ENCODE measurements at places on chromosomes 16 and 17. TPM values are rescaled to one million over a fixed set of nuclear protein-coding genes. Genes with fewer than 3 reads are reported as not detected.

DNA sequence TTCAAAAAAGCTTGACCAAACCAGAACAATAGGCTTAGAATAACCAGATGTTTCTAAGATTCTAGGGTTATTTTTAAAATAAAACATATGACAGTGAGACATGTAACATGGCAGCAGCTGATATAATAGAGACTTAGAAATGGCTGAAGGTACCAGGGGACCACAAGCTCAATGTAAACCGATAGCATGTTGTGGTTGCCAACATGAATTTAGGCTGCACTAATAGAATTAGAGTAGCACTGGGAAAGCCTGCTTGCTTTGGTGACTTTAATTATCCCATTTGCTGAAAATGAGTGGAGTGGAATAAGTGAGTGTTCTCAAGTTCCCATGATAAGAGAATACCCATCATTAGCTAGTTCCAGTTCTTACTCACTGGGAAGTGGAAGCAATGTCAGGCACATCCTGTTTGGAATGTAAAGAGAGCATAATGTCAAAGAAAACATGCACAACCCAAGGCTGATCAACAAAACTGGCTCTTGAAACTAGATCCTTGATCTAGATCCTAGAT, 621.2 kb upstream of the CDH5 start:
- no peak for DNase-seq
- H3K27me3 ChIP-seq, result peaks cover 35% of the 10 kb centered on the region
- H3K36me3 ChIP-seq, result no peaks in the 10 kb centered on the region

GRCh38 chr16:49755313-49755620, 100.6 kb downstream of the ZNF423 start:
- H3K36me3 ChIP-seq, result no peaks in the 10 kb centered on the region
- H3K4me1 ChIP-seq, result no peaks in the 10 kb centered on the region
- no peak for DNase-seq
- no peak overlapping the region for H3K4me3 ChIP-seq

DNA sequence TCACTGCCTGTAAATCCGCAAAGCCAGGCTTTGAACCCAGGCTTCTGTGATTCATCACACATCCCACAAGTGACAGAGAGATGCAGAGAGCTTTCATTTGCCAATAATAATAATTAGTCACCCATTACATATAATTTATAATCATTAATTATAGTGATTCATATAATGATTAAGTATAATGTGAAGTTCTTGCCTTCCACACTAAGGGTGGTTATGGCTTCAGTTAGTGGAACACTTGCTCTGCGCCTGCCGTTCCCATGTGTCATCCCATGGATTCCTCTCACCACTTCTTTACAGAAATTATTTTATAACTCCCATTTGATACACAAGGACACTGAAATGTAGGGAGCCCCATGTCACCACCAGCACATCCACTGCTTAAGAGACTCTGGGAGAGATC, 39.8 kb upstream of the XYLT1 start:
- DNase-seq, result no peak
- no peaks in the 10 kb centered on the region for H3K36me3 ChIP-seq
- no peaks in the 10 kb centered on the region for H3K27me3 ChIP-seq
- H3K4me3 ChIP-seq, result no peak overlapping the region

DNA sequence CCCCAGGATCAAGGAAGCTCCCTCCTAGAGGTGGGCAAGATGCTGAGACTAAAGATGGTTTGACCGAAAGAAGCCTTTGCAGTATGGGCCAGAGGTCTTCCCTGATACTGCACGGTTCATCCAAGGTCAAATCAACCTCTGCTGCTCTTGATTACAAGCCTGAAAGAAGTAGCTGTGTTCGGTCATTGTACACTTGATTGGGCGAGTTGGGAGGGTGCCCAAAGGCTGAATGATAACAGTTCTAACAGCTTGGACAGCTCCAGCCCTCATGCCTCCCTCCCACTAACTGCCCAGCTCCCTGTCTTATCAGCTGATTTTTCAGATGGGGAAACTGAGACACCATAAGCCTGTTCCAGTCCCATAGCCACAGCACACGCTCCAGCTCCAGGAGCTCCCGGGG, 42.8 kb downstream of the ABCC12 start:
- H3K4me3 ChIP-seq, result no peak overlapping the region
- H3K27ac ChIP-seq, result no peak overlapping the region
- DNase-seq, result peak; percentile 25
- H3K36me3 ChIP-seq, result no peaks in the 10 kb centered on the region
- H3K4me1 ChIP-seq, result no peaks in the 10 kb centered on the region

DNA sequence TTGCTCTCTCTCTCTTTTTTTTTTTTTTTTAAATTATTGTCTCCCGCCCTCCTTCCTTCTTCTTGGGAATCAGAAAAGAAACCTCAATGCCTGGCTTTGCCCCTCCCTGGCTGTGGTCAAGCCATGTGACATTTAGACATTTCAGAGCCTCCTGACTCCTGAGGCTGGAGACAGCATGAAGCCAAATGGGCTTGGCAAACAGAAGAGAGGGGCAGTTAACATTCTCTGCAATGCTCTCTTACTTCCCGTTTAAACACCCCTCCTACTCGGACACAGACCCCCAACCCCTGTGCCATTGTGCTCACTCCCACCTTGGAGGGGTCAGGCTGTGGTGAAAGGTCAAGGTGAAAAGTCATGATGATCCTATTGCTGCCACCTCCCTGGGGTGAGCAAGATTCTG, 14.7 kb upstream of the MEOX1 start:
- H3K36me3 ChIP-seq, result no peaks in the 10 kb centered on the region
- H3K27ac ChIP-seq, result no peak overlapping the region
- H3K27me3 ChIP-seq, result no peaks in the 10 kb centered on the region
- DNase-seq, result peak; percentile 42

Gene GPRC5C
- 32.4 TPM for total RNA-seq

Gene CA5A
- total RNA-seq, result 0.26 TPM

- no peaks in the 10 kb centered on the region for H3K4me1 ChIP-seq
- peaks cover 11% of the 10 kb centered on the region for H3K27me3 ChIP-seq
- DNase-seq, result no peak
- H3K36me3 ChIP-seq, result no peaks in the 10 kb centered on the region
- H3K27ac ChIP-seq, result no peak overlapping the region
Observed at GRCh38 chr17:29051731-29052130, 8.8 kb downstream of the PIPOX start.

DNA sequence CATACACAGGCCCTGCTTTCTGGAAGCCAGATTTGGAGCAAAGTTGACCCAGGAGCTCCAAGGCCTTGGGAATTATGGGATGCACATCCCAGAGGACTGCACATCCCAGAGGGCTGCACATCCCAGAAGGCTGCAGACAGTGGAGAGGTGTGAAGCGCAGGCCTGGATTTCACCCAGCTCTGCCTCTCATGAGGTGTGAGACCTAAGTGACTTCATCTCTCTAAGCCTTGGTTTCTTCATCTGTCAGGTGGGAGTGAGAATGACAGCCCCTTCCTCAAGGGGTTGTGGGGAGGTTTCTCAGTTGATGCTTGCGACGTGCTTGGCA, 102.3 kb downstream of the GSG1L start:
- no peak for DNase-seq
- H3K27ac ChIP-seq, result no peak overlapping the region
- H3K27me3 ChIP-seq, result peaks cover 90% of the 10 kb centered on the region
- no peaks in the 10 kb centered on the region for H3K36me3 ChIP-seq
- no peaks in the 10 kb centered on the region for H3K4me1 ChIP-seq

Gene NME3
- total RNA-seq, result 49.0 TPM

GRCh38 chr16:1374418-1375297, 22.9 kb downstream of the GNPTG start:
- no peak overlapping the region for H3K27ac ChIP-seq
- peaks cover 15% of the 10 kb centered on the region for H3K4me1 ChIP-seq
- H3K4me3 ChIP-seq, result no peak overlapping the region
- no peak for DNase-seq
- no peaks in the 10 kb centered on the region for H3K36me3 ChIP-seq

DNA sequence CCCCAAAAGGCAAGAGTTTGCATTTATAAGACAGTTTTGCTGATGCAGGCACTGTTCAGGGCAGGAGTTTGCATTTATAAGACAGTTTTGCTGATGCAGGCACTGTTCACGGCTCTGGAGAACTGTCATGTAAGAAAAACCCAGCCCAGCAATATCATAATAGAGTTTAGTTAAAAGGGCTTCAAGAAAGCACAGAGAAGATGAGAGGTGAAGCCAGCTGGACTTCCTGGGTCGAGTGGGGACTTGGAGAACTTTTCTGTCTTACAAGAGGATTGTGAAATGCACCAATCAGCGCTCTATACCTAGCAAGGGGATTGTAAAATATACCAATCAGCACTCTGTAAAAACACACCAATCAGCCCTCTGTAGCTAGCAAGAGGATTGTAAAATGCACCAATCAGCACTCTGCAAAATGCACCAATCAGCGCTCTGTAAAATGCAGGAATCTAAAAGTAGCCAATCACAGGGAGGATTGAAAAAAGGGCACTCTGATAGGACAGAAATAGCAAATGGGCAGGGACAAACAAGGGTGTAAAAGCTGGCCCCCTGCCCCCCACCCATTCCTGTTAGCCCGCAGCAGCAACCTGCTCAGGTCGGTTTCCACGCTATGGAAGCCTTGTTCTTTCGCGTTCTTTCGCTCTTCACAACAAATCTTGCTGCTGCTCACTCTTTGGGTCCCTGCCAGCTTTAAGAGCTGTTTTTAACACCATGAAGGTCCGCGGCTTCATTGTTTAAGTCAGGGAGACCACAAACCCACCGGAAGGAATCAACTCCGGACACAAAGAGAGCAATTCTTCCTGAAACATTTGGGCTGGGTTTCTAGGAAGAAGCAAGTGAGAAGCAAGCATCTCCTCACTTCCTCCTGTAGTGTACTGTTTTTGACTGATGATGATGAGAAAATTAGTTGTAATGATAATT, 1.8 kb upstream of the CBX1 start:
- peaks cover 20% of the 10 kb centered on the region for H3K4me1 ChIP-seq
- DNase-seq, result no peak
- no peaks in the 10 kb centered on the region for H3K27me3 ChIP-seq
- no peak overlapping the region for H3K27ac ChIP-seq
- no peaks in the 10 kb centered on the region for H3K36me3 ChIP-seq

DNA sequence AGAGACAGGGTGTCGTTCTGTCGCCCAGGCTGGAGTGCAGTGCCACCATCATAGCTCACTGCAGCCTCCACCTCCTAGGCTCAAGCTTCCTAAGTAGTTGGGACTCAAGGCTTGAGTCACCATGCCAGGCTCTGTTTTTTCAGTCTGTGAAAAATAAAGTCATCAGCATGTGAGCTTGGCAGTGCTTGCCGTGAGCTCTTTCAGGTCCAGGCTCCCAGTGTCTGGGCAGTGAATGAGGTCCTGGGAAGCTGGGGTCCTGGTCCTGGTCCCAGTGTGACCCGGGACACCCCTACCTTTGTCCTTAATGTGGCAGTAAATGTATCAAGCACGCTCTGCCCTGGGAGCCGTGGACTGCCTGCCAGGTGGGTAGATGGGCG, 22.9 kb upstream of the RPL13 start:
- no peak for DNase-seq
- no peak overlapping the region for H3K27ac ChIP-seq
- no peaks in the 10 kb centered on the region for H3K27me3 ChIP-seq
- H3K4me3 ChIP-seq, result no peak overlapping the region

DNA sequence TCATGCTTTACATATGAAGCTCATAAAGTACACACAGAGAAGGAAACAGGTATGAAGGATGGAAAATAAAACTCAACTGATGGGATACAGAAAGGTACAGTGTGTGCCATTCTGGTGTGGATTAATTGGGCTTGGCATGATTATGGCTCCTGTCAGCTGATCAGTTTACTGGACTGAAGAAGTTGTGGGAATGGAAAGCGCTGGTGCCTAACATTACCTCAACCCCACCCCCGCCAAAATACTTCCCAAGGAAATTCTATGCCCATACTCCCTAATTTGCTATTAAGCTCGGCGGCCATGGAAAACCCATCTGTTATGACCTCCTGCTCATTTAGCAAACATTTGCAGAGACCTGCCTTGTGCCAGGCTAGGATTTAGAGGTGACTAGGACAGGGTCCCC, 16.6 kb upstream of the PMFBP1 start:
- DNase-seq, result no peak
- no peaks in the 10 kb centered on the region for H3K4me1 ChIP-seq
- H3K4me3 ChIP-seq, result no peak overlapping the region

DNA sequence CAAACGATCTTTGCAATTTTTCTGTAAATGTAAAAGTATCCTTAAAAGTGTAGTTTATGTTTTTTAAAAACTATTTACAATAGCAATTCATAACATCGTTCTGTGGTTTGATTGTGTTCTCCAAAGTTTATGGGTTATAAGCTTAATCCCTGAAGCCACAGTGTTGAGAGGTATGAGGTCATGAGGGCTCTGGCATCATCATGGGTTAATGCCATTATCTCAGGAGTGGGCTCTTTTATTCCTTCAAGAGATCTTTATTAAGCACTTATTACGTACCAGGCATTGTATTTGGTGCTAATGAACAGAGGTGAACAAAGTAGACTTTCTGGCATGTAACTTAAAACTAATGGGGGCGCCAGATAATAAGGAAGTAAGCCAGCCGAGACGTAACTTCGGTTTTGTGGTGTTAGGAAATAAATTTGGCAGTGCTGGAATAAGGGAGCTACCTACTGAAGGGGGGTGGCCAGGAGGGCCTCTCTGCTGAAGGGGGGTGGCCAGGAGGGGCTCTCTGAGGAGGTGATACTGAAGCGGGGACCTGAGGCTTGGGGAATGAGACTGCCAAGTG, 158.1 kb downstream of the VPS53 start:
- no peaks in the 10 kb centered on the region for H3K36me3 ChIP-seq
- peaks cover 19% of the 10 kb centered on the region for H3K4me1 ChIP-seq
- H3K4me3 ChIP-seq, result no peak overlapping the region
- H3K27me3 ChIP-seq, result no peaks in the 10 kb centered on the region

DNA sequence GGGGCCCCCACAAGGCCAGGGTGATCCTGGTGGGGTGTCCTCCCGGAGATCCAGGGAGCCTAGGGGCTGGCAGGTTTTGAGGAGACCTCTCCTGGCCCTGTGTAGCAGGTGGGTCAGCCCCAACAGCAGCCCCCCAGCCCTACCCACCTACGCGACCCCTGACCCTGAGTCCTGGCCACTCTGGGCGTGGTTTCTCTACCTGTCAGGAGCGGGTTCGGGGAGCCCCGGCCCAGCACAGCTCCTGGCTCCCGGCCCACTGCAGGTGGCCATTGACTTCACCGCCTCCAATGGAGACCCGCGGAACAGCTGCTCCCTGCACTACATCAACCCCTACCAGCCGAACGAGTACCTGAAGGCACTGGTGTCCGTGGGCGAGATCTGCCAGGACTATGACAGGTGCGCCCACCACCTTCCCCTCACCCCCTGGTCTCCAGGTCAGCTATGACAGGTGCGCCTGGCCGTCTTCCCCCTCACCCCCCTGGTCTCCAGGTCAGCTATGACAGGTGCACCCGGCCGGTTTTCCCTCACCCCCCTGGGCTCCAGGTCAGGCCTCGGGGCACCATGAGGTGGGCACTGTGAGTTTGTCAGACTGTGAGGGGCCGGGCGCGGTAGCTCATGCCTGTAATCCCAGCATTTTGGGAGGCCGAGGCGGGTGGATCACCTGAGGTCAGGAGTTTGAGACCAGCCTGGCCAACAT, 13.0 kb downstream of the CPNE7 start:
- H3K4me3 ChIP-seq, result no peak overlapping the region
- H3K27me3 ChIP-seq, result no peaks in the 10 kb centered on the region
- H3K36me3 ChIP-seq, result no peaks in the 10 kb centered on the region
